Muscle of leg (tissue), 16 donors: ENCODE measurements at places on chromosomes 1 and 21. TPM values are rescaled to one million over a fixed set of nuclear protein-coding genes. Genes with fewer than 3 reads are reported as not detected.

DNA sequence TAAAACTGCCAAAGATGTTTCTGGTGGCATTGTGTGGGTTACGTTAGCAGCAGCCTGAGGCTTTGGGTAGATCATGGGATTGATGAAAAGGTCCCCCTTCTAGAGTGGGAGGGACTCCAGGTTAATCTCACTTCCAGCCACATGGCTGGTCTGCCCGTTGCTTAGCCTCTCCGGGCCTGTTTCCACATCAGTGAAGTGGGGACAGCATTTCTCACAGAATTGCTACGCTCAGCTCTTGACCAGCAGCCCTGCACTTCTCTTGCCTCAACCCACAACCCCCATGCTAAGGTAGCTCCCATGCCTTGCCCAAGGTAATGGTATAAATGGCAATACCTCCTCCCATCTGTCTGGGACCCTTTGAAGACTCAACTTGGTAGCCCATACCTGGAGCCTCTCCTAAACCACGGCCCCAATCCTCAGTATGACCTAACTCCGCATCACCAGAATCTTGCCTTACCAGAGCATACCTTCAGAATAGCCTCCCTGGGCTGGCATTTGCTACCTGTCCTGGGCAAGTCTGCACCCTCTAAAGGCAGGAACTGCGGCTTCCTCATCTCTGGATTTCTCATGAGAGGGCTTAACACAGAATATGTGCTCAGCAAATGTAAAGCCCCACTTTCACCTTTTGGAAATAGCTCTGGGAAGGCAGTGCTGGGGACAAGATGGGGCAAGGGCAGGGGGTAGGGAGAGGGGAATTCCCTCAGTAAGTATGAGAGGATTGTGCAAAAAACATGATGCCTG lies 10.9 kb upstream of the GUCA2A start:
- no peak for DNase-seq

GRCh38 chr1:7752512-7753417 lies 18.3 kb upstream of the VAMP3 start:
- DNase-seq = peak; percentile 85

DNA sequence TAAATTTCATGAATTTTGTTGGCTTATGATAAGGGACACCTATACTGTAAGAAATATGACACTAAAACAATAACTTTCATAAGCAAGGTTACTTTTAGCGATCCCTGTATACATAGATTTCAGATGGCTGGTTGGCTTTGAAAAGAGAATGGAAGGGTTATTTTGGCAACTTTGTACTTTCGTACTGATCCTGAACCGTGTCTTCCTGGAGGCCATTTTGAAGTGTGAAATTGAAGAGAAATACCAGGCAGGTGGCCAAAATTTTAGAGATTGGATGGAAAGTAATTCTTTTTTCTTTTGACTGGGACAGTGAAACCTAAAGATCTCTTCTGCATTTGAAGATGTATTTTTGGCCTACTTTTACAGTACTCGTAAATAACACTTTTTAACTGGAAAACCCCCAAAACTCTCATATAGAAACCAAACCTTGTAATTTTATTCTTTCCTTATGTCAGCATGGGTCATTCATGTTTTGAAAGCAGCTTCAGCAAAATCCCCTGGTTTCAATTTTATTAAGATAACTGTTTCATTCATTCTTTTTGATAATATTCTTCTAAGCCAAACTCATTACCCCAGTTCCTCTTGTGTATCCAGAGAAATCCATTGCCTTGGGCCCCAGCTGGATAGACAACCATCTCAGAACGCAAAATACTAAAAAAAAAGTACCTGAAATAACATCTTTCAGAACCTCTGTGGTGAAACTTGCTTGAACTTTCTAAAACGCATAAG lies 38.4 kb upstream of the ZNF281 start:
- peak; percentile 12 for DNase-seq

DNA sequence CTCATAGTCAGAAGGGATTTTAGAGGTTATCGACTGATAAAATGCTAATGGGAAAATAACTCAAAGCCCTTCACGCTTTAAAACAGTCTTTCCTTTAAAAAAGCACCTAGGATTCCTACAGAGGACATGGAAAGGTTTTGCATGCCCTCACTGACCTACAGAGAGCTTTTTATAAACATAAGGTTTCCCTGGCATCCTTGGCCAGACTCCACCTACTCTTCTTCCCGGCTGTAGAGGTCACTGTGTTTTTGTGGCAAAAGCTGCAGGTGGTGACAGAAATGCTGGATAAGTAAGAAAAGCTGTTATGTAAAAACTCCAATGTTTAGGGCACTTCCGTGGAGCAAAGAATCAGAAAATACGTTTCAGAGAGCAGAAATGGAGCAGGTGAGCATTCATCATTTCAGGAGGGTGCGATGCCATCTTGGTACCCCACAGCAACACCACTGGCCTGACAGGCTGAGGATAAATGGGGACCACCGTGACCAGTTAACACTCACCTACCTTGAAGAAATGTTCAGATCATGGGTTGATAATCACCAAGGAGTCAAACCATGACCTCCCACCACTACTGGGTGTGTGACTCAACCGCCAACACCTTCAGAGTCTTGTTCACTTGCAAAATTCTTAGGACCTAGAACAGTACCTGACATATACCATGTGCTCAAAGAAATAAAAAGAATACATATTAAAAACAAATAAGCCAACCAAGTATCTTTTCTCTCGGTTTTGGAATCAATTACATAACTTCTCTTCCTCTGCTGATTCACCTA lies 46.6 kb downstream of the SSBP3 start:
- DNase-seq = no peak

GRCh38 chr1:199629624-199630023 lies 397.9 kb upstream of the NR5A2 start:
- DNase-seq = no peak

GRCh38 chr1:33007190-33008050 lies 29.3 kb downstream of the AK2 start:
- DNase-seq = peak; percentile 61

KCNJ9 gene
- polyA plus RNA-seq = 0.04 TPM

- no peak for DNase-seq
These were observed 1.7 kb upstream of the DMRTA2 start for GRCh38 chr1:50424884-50425375.

MARK1 gene
- 11.7 TPM for polyA plus RNA-seq

RPRD2 gene
- 24.2 TPM for polyA plus RNA-seq

GRCh38 chr21:33695813-33696212 lies 53.5 kb downstream of the ITSN1 start:
- no peak for DNase-seq

GRCh38 chr1:17909634-17910033 lies 154.5 kb downstream of the ACTL8 start:
- no peak for DNase-seq

DNA sequence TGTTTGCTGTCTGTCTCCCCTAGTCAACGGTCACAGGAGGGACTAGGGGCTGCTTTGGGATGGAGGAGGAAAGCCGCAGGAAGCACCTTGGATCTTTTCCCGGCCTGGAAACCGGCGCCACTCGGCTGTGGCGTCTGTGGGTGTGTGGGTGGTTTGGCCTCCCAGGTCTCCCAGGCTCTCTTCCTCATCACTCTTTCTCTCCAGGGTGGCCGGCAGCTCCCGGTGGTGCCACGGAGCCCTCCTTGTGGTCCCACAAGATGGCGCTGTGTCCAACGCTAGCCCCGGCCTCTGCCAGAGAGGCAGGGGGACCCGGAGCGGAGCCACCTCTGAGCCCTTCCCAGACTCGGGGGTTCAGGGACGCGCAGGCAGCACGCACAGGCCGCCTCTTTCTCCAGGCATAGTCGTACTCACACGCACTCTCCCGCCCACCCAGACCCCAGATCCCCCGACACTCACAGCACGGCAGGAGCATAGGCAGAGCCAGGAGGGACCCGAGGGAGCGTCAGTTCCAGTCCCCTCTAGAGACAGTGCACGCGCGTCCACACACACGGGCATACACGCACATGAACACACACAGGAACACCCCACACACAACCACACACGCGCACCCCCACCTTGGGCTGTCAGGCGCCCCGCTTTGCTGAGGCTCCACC lies 31.2 kb downstream of the CDCP2 start:
- peak; percentile 83 for DNase-seq

GRCh38 chr1:212438831-212439237 lies 6.1 kb downstream of the NENF start:
- DNase-seq = no peak

GRCh38 chr1:111191496-111191895 lies 8.9 kb downstream of the DENND2D start:
- no peak for DNase-seq

- DNase-seq = no peak
These were observed 91.1 kb downstream of the PAX7 start for GRCh38 chr1:18721776-18722175.

GRCh38 chr1:244971552-244972216 lies 107.3 kb upstream of the HNRNPU start:
- DNase-seq = no peak

DNA sequence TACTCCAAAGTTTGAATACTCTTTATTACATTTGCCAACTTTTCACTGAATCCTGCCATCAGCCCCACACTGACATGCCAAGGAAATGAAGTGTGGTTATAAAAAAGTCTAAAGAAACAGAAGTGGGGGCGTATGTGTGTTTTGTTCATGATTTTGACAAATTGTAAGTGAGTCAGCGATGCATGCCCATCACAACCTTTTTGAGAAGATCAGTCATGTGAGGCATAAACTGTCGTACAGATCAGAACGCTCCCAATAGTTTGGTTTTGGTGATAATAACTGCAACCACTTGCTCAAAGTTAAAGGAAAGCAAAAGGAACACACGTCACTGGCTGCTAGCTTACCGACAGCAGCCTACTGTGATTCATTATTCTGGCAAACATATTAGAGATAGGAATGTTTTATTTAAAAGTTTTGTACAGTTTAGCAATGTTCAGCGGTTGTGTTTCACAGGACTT lies 95.6 kb downstream of the RGS2 start:
- DNase-seq = peak; percentile 56

NMNAT2 gene
- 0.78 TPM for polyA plus RNA-seq

HTR6 gene
- not detected for polyA plus RNA-seq
